ENCODE measurements at places on chromosomes 2 and 18.
A peak's percentile ranks its signal among the peaks of the same experiment; 100 is the strongest.

- no peak for DNase-seq
These were observed 32.3 kb downstream of the FHOD3 start for GRCh38 chr18:36329684-36330434.

DNA sequence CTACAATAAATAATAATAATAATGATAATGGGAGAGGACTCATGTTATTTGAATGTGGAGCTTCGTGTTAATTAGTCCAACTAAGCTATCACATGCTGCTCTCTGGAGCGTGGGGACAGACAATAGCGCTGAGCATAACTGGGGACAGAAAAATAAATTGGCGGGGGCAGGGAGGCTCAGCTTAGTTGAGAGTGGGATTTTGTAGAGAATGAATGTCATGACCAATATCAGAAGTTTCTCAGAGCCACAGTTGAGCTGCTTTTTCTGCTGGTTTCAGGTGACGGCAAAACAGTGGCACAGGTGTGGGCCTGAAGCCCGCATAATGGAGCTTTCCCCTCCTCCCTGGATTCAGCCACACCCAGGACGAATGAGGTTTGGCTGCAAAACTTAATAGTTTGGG, 111.1 kb upstream of the CAB39 start:
- DNase-seq = no peak

DNA sequence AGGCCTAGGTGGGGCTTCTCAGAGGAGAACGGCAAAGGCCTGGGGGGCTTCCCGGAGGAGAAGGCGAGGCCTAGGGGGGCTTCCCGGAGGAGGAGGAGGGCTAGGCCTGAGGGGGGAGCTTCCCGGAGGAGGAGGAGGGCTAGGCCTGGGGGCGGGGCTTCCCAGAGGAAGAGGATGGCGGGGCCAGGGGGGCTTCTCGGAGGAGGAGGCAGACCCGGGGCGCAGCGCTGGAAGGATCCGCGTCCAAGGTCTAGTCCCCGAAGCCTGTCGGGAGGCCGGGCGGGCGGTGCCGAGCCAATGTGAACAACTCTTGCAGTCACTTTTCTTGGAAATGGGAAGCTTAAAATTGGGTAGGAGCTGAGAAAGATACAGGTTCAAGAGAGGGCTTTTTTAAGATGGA, 30.0 kb upstream of the TUBA3D start:
- no peak for DNase-seq

- peak; percentile 84 for DNase-seq
These were observed 105.0 kb upstream of the SMAD7 start for GRCh38 chr18:49055754-49056172.
